ENCODE measurements at places on chromosomes 12 and 14.
A peak's percentile ranks its signal among the peaks of the same experiment; 100 is the strongest.

DNA sequence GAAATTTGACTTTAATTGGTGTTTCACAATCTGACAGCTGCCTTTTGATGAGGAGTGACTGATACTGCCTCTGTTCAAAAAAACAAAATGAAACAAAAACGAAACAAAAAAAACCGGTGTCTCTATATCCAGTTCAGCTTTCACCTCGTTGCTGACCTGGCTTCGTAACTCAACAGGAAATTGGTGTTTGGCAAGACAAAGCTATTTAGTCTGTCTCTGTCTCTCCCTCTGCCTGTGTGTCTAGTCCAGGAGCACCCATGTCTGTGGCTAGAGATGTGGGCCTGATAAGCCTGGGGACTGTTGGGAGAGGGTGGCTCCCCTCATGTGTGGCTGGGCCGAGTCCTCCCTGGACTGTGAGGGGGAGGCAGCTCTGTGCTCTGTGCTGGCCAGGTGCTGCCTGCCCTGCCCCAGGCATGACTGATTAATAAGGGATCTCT lies 11.3 kb downstream of the CACNA1C start:
- DNase-seq: no peak

DNA sequence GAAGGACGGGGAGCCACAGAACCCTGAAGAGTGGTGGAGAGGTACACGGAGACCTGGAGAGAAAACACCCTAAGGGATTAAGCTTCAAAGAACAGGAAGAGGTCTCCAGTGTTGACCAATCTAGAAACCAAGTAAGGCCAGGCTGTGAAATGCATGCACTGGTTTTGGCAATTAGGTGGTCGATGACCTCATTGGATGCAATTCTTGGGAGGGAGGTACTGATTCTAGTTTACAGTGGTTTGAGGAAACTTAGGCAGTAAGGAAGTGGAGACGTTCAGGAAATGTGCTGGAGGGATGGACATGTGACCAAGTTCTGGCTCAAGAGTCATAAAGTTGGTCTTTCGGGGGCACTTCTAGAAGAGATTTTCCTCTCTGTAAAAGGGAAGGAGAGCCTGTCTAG lies 91.3 kb upstream of the CEP83 start:
- no peak for DNase-seq

DNA sequence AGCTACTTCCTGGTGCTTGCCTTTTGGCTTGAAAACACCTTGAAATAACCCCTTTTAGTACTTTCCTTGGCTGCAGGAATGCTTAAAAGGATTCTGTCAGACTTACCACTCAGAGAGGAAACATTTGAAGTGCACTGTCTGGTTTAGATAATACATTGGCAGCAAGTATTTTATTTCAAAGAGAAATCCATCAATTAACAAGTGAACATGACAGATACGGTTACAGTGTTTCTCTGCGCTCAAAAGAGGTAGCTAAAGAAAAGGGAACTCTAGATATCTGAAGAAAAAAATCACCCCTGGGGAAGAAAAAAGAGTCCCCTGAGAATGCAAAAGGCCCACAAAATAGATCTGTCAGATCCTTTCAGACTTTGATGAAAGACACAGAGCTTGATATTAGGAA lies 421.9 kb downstream of the LRFN5 start:
- DNase-seq: no peak

GRCh38 chr14:31307198-31307597 lies 99.6 kb upstream of the HECTD1 start:
- no peak for DNase-seq

GRCh38 chr14:34465069-34465859 lies 3.2 kb upstream of the SPTSSA start:
- DNase-seq: peak; percentile 59

DNA sequence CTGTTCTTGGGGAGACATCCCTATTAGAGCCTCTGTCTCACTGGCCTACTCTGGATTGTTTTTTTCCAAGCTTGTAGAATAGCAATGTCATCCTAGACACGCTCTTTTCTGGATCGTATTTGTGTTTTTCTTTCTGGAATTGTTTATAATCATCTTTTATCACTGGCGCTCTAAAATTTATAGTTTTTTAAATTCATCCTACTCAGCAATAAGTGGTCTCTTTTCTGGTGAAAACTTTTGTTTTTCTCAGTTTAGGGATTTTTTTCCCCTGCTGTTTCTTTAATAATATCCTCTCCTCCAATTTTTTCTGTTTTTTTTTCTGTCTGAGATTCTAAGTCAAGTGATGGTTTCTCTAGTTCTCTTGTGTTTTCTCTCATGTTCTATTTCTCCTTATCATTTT lies 25.2 kb downstream of the PDE6H start:
- no peak for DNase-seq

DNA sequence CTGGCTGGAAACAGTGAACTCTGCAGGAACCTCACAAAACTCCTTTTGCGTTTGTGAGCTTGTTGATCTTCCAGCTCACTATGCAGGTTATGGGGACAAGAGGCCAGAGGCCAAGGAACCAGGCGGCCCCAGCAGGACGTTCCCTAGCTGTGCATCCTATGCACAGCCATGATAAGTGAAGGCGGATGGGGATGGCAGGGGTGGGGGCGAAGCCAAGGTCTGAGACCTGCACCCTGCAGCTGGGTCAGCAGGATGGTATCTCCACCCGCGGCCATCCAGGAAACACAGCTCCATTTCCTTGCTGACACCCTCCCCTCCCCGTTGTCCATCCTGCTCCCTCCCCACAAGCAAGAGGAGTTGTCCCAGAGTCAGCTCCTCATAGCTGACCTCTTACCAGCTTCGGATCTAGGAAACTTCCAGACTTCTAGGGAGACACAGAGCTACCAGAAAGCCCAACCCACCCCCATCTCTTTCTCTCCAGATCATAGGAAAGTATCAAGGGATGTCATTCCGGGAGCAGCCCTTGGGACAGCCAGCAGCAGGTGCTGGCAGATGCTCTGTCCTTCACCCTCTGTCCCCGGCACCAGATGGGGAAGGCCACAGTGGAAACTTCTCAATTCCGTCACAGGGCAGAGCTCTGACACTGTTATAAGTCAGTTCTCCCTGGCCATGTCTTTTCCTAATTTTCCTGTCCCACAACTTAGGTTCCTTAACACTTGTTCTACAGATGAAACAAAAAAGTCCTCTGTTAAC lies 9.4 kb downstream of the ZBTB39 start:
- DNase-seq: no peak

DNA sequence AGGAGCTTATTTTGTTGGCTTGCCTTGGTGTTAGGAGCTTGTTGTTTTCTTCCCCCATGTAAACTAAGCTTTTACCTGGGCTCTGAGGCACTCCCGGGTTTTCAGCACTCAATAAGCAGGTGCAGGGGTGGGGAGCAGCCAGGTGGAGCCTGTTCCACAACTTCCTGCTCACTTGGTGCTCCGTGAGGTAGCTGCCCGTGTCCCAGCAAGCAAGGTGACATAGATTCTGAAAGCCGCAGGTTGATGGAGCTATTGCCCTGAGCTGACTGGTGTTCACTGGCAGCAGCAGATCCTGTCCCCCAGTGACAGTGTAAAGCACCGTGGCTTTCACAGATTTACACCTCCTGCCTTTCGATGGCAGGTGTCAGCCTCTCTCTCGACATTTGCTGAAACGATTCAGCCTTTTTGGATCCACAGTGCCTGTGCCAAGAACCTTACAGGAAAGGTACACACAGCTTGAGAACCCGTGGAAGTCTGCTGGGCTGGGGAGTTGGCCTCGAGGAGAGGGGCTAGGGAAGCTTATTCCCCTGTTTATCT lies 295.7 kb upstream of the FKBP4 start:
- no peak for DNase-seq

GRCh38 chr12:123149501-123150274 lies 1.2 kb downstream of the PITPNM2 start:
- peak; percentile 63 for DNase-seq

GRCh38 chr14:24147761-24148428 lies 597 bp downstream of the RNF31 start:
- DNase-seq: no peak

- DNase-seq: no peak
These were observed 79.2 kb upstream of the BTG1 start for GRCh38 chr12:92224685-92225331.

GRCh38 chr12:100724071-100724470 lies 70.5 kb upstream of the ANO4 start:
- DNase-seq: no peak

GRCh38 chr12:133058203-133059113 lies 21.1 kb downstream of the ZNF84 start:
- DNase-seq: no peak

DNA sequence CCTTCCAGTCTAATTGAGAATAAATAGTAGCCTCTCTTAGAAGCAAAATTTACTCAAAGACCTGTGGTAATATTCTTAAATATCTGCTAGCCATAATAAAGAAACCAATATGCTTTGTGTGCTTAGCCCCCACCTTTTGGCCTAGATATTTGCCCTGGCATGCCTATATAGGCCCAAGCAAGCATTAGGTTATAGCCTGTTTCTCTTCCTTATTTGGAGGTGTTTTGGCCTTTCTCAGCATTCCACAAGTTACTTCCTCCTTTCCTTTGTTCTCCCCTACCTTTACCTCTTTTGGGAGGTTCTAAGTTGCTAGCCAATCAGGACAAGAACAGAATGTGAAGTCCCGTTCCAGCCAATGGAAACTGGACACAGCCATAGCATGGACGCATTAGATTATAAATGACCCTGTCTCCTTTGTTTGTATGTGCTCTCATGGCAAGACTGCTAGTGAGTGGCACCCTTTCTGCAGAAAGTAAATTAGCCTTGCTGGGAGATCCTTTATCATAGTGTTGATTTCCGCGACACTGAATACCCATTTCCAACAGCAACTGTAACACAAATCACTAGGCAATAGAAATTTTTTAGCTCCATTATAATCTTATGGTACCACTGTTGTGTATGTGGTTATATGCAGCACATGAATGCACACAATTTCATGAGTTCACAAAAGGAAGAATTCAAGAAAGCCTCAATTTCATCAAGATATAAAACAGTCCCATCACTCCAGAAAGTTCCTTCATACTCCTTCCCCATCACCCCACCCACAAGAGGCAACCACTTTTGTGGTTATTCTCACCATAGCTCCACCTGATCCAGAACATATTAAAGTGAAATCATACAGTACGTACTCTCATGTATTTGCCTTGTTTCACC lies 37.6 kb downstream of the CEP83 start:
- no peak for DNase-seq

Data from CMK (cell line).